AG10803 (cell line): ENCODE measurements at places on chromosomes 3 and 15.

DNA sequence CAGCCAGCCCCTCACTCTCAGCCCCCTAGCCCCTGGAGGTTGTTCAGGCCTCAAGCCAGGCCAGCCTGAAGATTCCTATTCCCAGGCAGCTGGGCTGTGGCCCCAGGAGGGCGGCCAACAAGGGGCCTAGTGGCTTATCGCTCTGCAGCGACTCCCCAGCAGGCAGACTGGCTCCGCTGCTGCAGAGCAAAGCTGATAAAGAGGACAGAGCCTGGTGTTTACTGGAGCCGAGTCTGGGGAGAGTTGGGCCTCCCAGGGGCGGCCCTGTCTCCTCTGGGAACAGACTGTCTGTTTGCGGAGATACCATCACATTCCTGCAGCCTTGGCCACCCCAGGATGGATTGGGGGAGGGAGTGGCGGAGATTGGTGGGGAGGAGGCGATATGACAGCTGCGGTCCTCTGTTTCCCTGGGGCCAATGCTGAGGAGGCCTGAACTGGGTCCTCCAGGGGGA, 22.4 kb upstream of the SMAD6 start:
- DNase-seq: no peak

GRCh38 chr3:53354945-53355498, 7.7 kb upstream of the DCP1A start:
- DNase-seq: no peak

- no peak for DNase-seq
Measured at GRCh38 chr3:106331636-106332035, 462.8 kb upstream of the CBLB start.

DNA sequence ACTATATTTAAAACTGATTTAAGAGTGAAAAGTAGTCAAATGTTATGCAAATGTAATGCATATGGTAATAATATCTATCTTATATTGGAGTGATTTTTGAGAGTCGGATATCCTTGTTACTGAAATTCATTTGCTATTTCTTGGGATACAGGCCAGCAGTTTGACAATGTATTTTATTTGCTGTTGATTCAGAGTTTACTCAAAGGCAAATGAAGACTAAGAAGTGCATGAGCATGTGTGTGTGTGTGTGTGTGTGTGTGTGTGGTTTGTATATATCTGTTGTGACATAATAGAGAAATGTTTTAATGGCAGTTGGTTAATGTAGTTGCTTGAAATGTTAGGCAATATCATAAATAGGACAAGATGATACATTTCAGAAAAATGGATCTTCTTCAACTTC, 39.0 kb downstream of the UNC13C start:
- no peak for DNase-seq

DNA sequence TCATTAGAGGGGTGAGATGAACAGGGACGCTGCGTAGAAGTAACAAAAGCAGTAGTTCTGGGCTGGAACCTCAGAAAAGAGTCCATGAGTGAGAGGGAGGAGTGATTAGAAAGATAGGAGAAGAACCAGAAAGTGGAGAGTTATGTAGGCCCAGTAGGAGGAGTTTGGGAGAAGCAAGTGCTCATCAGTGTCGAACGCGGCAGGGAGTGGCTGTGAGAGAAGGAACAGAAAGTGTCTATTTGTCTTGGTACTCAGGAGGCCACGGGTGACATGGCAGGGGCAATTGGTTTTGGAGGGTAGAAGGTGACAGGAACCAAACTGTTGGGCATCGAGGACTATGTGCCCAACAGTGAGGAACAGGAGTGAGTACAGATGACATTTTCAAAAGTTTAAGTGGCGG, 1.3 kb upstream of the INSYN1 start:
- DNase-seq: no peak

DNA sequence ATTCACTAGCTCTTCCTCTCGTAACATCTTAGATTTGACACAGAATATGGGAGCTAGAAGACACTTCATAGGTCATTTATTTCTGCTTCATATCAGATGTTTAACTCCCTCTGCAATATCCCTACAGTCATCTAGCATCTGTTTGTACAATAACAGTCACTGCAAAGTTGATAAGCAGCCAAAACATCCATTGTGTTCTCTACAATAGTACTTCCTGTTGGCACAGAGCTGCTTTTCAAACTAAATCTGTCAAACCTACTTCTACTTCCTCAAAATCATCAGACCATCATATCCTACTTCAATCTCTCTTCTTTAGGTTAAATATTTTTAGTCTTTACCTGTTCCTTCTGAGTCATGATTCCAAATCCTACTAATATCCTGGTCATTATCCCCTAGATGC, 233.2 kb downstream of the FGF12 start:
- no peak for DNase-seq

DNA sequence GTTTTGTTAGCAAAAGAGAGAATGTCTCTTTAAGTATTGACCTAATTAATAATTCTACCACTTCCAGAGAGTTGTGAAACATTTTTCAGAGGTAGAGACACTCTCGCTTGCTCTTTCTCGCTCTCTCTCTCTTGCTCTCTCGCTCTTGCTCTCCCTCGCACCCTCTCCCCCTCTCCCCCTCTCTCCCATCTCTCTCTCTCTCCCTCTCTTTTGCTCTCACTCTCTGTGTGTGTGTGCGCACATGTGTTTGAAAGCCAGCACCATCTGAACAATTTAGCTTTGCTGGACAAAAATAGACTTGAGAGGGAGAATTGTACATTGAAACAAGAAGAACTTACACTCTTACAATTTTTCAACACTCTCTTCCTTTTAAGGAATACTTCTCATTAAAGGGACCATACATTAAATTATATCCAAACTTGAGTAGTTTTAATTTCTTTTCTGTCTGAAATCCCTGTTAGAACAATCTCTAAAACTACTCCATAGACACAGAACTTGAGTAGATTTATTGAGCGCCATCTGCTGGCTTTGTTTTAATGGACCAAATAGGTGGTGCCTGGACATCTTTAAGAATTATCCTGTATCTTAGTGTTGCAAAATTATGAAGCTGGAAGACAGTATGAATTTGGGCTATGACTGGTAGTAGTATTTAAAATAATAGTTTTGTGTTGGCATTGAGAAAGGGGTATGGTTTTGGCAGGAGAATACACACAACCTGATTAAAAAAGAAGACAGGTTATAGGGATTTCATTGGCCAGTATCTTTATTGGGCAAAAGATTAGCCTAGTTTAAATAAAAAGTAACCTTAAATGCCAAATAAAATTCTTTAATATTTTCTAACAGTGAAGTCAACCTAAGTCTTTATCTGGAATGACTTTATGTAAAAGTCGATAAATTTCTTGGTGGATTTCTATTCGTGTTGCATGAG, 124.6 kb downstream of the AKAP13 start:
- peak; percentile 75 for DNase-seq

DNA sequence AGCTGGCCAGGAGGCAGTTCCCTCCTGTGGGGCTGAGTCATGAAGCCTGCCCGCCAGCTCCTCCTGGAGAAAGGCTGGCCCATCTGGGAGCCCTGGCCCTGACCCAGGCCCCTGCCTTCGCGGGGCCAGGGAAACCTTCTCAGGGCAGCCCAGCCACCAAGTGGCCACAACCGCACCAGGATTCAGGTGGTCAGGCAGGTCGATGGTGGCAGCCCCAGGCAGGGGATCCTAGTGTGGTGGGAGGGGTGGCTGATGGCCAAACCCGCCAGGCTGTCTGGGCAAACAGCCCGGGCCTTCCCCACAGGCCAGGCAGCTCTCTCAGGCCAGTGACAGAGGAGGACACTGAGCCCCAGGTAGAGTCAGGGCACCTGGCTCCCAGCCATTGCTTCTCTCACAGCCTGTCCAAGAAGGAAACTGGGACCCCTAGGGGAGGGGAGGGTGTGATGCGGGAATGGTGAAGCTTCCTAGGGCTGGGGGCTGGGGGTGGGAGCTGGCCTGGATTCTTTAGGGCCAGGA, 1.2 kb downstream of the TWF2 start:
- DNase-seq: peak; percentile 90

GRCh38 chr3:175716446-175716845, 857.3 kb downstream of the NAALADL2 start:
- DNase-seq: peak; percentile 13

DNA sequence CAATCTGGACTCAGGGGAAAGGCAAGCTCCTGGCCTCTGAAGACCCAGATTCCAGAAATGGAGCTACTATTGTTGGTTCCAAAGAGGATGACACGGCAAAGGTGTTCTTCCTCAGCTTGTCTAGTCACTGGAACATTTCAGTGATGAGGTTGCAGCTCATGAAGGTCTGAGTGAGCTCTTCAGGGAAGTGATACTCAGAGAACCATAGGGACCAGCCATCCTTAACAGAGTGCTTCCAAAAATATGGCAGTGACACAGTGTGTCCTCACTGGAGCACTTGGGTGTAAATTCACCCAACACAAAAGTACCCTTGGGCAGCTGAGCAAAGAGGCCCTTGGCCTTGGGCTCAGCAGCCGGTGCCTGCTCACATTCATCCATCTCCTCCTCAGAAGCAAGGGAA, 46.3 kb downstream of the SPTSSB start:
- DNase-seq: no peak

DNA sequence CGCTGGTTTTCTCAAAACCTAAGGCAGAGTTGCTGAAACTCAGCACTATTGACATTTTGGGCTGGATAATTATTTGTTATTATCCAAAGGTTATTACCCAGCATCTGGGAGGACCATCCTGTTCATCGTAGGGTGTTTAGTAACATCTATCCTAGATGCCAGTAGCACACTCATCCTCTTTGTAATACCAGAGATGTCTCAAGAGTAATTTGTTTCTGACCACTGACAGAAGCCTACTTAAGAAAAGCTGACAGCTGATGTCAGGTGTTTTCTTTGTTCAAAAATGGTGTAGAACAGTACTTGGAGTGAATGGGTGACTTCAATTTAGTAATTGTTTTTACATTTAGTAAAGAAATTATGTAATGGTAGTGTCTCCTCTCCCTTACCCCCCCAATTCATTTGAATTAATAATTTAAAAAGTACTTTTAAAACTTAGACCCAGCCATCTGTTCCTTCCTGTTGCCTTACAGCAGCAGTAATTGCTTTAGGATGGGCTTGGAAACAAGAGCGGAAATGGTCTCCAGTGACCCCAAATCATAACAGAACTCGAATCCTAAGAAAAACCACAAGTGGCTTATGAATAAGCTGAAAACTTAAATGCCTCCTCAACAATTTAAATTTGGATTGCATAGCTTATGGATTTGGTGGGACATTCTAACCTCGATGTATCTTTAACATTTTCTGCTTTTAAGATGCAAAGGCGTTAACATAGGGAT, 105.4 kb downstream of the PTPRG start:
- no peak for DNase-seq

DNA sequence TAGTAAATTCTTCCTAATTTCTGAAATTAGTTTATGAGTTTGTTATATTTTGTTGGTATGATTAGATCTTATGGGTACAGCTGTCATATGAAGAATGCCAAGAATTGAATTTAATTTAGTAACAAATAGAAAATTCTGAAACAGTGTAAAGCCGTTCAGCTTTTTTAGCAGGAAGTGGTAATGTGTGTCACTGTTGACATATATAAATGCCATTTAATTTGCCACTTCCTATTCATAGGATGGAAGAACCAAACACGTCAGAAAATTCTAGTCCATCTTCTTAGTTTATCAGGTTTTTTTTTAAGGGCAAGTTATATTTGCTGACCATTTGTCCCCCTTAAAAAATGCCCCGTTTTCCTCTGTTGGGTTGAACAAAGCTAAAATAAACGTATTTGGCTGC, 43.0 kb downstream of the RAB8B start:
- no peak for DNase-seq

DNA sequence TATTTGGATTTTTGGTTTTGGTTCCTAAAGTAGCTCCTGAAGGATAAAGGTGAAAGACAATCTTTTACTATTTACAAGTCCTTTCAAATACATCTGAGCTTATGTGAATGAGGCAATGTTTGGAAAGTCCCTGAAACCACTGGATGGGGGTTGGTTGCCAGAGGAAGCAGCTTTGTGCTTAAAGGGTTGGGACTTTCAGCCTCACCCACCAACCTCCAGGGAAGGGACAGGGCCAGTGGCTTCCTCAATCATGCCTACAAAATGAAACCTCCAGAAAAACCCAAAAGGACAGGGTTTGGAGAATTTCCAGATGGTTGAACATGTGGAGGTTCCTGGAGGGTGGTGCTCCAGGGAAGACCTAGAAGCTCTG, 20.9 kb upstream of the ABHD17C start:
- DNase-seq: peak; percentile 61

- DNase-seq: peak; percentile 15
Measured at GRCh38 chr3:148366743-148367410, 330.8 kb upstream of the AGTR1 start.

- DNase-seq: no peak
Measured at GRCh38 chr15:49742381-49742780, 121.5 kb downstream of the DTWD1 start.

GRCh38 chr3:188421836-188422540, 268.0 kb downstream of the LPP start:
- peak; percentile 35 for DNase-seq

DNA sequence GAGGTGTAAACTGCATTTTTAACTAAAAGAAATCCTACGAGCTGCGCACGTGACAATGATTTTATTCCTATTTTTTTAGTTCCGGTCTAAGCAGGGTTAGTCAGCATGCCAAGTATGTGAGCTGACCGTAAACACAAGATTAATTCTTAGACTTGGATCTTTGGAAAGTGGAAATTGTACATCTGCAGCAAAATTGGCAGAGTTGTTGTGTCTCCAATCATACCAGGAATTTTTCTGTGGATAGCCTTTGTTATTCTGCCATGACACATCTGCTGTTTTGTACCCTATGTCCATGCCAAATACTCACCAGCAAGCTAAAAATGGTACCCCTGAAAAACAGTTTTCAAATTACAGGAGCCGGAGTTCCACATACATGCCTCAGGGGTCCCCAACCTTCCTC, 562.5 kb downstream of the UNC13C start:
- DNase-seq: no peak

DNA sequence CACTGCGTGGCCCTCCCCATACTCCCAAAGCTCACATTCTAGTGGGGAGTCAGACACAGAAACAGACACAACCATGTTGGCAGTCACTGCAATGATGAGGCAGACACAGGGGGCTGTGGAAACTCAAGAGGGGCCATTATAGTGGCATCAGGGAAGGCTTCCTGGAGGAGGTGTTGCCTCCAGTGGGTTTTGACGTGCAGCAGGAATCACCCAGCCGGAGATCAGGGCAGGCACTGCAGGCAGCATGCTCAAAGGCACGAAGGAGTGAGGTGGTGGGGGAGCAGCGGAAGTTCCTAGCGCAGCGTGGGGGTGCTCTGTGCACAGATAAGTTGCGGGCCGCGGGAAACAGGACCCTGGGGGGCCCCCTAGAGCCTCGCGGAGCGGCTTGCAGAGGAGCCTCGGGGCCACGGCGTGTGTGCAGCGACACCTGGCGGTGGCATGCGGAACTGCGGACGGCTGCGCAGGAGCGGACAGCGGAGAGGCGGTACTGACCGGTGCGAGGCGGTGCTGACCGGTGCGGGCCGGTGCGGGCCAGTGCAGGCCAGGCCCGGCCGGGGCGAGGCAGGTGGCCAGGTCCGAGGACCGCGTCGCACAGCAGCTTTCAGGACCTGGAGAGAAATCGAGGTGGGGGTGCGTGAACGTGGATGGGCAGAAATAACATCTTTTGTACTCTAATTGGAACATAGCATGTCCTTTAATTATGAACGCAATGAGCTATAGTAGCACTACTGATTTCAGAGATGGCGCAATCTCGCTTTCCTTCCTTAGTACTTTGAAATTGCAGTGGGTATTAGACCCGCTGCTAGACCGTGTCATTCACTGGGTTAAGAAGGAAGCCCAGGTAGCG, 101.5 kb downstream of the FBLN2 start:
- peak; percentile 51 for DNase-seq

- DNase-seq: no peak
Measured at GRCh38 chr3:34995796-34996430, 643.4 kb upstream of the ARPP21 start.

- no peak for DNase-seq
Measured at GRCh38 chr3:60190073-60190472, 1061.2 kb downstream of the FHIT start.
